ENCODE measurements at places on chromosomes 6 and 20. TPM values are rescaled to one million over a fixed set of nuclear protein-coding genes. Genes with fewer than 3 reads are reported as not detected.

- no peak for DNase-seq
Measured at GRCh38 chr20:58577871-58578598, 62.8 kb upstream of the APCDD1L start.

DNA sequence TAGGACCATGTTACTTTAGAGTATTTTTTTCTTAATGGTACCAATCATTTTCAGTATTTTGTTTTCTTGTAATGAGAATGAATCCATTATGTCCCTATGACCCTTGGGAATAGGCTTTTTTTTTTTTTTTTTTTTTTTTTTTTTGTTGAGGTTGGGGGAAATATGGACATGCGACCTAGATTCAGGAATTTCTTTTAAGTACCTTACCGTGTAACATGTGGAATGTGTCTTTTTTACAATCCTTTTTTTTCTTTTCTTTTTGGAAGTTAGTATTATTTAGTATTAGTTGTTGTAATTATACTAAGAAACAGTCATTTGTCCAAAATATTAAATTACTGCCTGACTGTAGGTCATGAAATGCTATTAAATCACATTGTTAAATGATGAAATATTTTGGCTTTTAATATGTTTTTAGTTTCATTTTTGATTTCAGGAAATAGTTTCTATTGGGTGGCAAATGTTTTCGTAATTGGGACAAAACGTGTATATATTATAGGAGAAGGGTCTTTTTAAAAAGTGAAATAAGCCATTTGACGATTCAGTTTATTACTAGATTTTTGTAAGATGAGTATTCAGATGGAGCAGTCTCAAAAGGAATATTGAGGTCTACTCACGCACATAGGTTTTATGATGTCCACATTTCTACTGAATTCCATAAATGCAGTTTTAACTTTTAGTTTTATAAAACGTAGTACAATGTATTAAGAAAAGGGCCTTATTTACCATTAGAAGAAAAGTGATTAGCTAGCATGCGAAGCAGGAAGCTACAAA lies 4.9 kb downstream of the ARID1B start:
- no peak for DNase-seq

- DNase-seq, result no peak
Measured at GRCh38 chr6:41161851-41162552, 914 bp downstream of the TREM2 start.

GRCh38 chr20:62407221-62407992 lies at the start of gene CABLES2:
Gene CABLES2 (minus strand): TSS chr20:62407285. CDS start chr20:62407276, 9 bp downstream.
- peak; percentile 95 for DNase-seq

- DNase-seq, result peak; percentile 78
Measured at GRCh38 chr20:36408219-36408618, 102.1 kb downstream of the DLGAP4 start.

- DNase-seq, result no peak
Measured at GRCh38 chr6:87742106-87742505, 40.1 kb upstream of the AKIRIN2 start.

DNA sequence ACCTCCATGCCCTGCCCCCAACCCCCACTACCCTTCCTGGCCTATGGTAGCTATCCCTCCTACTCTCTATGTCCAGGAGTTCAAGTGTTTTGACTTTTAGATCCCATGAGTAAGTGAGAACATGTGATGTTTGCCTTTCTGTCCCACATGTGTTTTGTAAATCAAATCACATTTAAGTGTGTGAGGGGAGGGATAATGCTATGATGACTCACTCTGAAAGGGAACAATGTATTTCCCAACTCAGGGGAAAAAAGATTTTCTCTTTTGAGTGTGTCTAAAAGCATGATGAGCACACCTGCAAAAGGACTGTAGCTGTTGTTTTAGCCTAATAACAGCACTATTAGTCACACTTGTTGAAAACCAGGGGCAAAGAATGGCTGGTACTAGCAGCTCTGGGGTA lies 193.7 kb downstream of the GJA10 start:
- DNase-seq, result no peak

- DNase-seq, result no peak
Measured at GRCh38 chr6:75791881-75792280, 42.8 kb downstream of the MYO6 start.

GRCh38 chr20:11790046-11790445 lies 127.6 kb upstream of the BTBD3 start:
- DNase-seq, result no peak

- no peak for DNase-seq
Measured at GRCh38 chr6:134826889-134827737, 122.8 kb downstream of the ALDH8A1 start.

- no peak for DNase-seq
Measured at GRCh38 chr20:62899633-62900051, 26.7 kb downstream of the DIDO1 start.

DNA sequence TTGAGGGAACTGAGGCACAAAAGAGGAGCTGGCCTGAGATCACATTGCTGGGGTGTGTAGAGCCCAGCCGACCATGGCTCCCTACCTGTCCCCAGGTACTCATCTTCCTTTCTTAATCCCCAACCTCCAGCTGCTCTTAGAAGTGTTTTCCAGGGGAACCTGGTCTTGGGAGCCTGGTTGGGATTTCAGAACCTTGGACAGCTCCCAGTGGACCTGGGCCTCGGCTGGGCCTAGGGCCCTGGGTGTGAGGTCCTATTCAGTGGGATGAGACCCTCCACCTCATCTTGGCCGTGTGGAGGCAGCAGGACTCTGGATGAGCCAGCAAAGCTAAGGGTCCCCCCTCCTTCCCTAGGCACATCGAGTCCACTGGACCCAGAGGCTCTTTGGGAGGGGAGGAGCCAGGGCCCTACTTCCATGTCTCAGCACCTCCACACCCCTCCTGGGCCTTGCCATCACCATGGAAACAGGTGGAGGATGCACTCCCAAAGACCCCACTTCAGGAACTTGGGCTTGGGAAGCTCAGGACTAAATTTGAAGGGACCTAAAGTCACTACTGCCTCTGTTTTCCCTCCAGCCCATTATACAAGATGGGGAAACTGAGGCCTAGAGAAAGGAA lies 38.5 kb downstream of the DLGAP4 start:
- peak; percentile 83 for DNase-seq

GRCh38 chr6:148881593-148882311 lies 134.9 kb downstream of the UST start:
- DNase-seq, result no peak

- DNase-seq, result no peak
Measured at GRCh38 chr6:159254186-159254585, 85.0 kb downstream of the FNDC1 start.

DNA sequence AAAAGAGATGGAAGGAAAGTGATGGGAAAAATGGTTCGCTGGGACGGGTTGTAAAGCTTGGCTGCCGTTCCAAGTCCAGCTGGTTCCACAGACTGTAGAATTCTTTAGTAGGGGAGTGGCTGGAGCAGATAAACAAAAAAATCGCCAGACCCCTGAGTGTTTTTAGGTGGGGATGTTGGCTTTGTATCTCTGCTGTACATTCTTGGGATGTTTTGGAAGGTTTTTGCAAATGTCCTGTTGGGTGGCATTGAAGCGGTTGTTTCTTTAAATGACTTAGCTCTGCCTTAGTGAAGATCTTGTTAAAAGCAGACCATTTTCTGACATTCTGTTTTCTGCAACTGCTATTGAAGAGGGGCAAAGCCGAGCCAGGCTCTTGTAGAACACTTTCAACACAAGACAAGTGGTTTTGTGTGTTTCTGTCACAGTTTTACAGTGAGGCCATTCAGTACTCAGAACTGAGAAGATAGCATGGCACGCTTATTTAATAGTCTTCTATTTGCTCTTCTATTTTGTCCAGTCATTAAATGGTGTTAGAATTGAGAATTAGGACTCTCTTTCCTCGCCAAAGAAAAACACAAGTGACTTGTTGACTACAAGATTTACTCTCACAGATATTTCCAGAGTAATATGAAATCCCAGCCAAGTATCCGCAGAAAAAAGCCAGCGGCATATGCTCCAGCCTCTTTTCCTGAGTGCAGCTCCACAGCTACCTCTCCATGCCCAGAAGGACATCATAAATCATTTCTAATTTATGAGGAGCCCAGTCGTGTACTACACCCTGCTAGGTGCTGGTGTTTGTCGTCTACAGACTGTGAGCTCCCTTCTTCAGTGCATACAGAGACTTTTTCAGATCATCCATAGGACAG lies 65.8 kb downstream of the PHACTR2 start:
- peak; percentile 86 for DNase-seq

DNA sequence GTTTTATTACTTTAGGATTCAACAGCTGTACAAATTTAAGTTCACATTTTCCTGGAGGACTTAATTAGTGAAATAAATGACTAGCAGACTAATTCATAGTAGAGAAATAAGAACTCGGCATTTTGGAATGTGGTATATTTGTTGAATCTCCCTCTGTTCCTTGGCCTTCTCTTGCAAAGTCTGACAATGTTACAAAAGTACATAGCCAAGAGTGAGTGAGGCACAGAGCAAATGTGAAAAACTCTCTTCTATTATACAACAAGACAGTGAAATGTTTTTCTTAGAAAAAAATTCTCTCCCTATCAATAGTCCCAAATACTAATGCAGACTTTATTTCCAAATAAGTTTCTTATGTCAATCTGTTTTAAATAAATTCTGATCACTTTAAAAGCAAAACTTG lies 44.2 kb upstream of the TCF21 start:
- DNase-seq, result no peak

- peak; percentile 23 for DNase-seq
Measured at GRCh38 chr6:125013938-125014660, 51.9 kb downstream of the RNF217 start.

- DNase-seq, result no peak
Measured at GRCh38 chr6:13066820-13067219, 261.5 kb downstream of the TBC1D7 start.

DNA sequence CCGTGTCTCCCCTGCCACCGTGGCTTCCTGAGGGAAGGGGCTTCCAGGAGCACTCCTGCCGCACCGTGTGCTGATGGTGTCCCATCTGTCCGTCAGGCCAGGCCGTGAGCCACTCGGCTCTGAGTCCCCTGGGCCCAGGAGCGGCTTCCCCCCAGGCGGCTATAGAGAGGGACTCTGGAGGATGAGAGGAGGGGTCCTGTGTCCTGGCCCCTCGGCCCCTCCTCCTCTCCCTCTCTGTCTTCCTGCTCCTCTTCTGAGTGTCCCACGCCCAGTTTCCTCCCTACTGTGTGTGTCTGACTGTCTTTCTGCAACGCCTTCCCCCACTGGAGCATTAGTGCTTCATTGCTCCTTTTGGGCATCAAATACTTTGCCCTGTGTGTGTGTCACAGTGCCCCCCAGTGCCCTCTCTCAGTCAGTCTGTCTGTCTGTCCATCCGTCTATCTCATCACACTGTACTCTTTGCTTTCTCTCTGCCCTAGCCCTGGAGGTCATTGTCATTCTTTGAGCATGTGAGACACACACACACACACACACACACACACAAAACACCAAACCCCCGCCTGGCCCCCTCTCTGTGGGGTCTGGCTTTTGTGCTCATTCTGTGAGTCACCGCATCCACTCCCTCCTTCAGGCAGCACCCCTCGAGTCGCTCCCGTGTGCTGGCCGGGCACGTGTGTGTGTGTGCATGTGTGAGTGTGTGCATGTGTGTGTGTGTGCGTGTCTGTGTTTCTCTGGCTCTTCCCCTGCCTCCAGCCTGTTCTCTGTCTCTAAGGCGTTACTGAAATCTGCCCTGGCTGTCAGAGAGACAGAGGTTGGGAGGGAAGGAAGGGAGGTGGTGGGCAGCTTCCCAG lies 71.9 kb downstream of the SRC start:
- no peak for DNase-seq

GRCh38 chr6:160421854-160422253 lies 73.7 kb downstream of the SLC22A3 start:
- peak; percentile 86 for DNase-seq

DNA sequence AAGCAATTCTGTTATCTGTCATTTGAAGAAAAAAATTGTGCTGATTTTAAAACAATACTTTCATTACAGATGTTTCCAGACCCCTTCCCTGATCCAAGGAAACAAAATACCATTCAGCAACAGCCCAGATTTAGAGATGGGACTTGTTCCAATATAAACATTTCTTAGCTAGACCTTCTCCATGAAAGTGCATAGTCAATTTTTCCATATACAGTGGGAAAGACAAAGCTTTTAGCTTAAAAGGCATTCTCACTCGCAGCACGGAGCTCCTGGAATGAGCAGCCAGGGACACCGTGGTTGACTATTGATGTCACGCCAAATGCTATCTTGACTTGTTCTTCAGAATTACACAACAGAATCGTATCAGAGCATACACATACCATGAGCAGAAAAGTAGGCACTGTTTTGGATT lies 21.5 kb downstream of the LAMA4 start:
- peak; percentile 86 for DNase-seq

DNA sequence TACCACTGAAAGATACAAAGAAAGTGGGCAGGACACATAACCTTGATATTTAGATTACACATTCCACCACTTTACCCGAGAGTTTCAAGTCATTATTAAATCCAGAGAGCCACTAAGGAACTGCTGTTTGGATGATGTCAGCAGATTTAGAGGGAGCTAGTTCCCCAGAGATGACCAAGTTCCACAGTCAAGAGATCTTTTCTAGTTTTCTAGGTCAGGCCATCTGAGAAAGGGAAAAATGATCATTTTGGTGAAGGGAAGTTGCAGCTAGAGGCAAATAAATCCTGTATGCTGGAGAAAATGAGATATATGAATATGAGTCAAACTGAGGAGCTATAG lies 147.8 kb downstream of the HS3ST5 start:
- no peak for DNase-seq

DNA sequence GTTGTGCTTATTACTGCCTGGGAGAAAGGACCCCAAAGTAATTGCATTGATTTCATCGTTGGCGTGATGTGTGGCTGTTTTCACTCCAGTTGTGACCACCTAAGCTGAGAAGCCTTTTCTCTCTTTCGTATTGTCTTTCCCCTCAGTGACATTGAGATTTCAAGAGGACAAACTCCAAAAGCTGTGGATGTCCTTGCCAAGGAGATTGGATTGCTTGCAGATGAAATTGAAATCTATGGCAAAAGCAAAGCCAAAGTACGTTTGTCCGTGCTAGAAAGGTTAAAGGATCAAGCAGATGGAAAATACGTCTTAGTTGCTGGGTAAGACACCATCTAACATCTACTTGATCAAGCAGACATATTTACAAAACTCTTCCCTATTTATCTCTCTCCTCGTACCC lies 60.5 kb downstream of the MTHFD1L start:
- DNase-seq, result no peak

REM1 gene
- total RNA-seq, result 1.3 TPM

BTN3A1 gene
- total RNA-seq, result 8.9 TPM

CLDN20 gene
- total RNA-seq, result not detected

PPARD gene
- 25.4 TPM for total RNA-seq

CCR6 gene
- not detected for total RNA-seq

LRRC73 gene
- total RNA-seq, result 0.55 TPM

CLVS2 gene
- total RNA-seq, result not detected

SDHAF4 gene
- total RNA-seq, result 3.2 TPM

PLN gene
- 138 TPM for total RNA-seq

NHSL1 gene
- total RNA-seq, result 36.1 TPM
